Activated CD4-positive, alpha-beta T cell treated with anti-CD3 and anti-CD28 coated beads for 48 hours (primary cell): ENCODE measurements at places on chromosomes 11 and 22.

DNA sequence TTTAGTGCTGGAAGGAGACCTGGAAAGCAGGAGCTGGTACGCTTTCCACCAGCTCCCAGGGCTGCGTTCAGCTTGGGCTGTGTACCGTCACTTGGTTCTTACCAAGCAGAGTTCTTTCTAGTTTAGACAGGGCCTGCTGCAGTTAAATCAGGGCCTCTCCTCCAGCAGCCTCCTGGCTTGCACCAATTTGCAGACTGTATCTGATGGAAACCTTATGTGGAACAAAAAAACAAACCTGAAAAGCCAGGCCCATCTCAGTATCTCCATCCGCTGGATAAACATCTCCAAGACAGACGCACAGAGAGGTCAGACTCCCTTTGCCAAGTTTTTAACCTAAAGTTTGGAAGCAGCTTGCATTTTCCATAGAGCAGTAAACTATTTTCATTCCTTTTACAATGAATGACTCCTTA is 288.6 kb upstream of the SORL1-AS1 start:
- no peak for DNase-seq

GRCh38 chr11:59173080-59173963 is 1.4 kb downstream of the DTX4 start:
- DNase-seq, result peak; percentile 12

- DNase-seq, result no peak
These were observed 6.0 kb downstream of the IZUMO1R start for GRCh38 chr11:94310191-94310875.

GRCh38 chr11:27649800-27650199 is 50.5 kb downstream of the BDNF start:
- DNase-seq, result no peak

- peak; percentile 87 for DNase-seq
These were observed 9.3 kb downstream of the INS start for GRCh38 chr11:2151500-2152257.

DNA sequence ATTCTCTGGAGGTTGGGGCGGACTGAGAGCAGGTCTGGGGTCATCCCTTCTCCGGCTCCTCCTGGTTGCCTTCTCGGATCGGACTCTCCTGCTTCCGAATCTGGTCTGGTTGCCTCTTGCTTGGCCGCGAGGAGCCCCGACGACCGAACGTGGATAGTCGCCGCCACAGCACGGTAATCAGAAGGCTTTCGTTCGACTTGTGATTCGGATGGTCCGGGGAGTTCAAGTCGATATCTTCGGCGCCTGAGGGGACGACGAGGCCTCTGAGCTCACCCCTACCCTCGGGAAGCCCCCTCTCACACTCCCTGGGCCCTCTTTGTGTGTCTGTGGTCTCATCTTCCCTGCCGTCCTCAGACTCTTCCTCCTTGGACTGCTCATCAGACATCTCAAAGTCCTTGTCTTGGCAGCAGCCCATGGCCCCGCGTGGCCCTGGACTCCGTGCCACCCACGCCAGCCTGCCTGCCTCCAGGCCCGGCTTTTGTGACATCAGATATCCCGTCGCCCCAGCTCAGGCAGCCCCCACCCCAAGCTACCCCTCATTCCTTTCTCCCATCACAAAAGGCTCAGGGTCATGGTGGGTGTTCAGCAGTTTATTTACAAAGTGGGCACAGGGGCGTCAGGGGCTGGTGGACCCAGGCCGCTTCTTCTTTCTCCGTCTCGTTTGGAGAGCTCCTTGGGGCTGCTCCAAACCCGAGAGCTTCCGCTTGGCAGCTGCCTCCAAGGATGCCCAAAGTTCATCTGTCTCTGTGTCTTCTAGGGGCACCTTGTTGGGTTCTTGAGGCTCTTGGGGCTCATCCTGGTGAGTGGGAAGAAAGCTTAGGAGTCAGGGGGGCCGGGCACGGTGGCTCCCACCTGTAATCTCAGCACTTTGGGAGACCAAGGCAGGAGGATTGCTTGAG is at the start of gene TEX54:
TEX54 (minus strand) TSS at position 506 of the 899 bp plus-strand sequence.
- DNase-seq, result peak; percentile 25

DNA sequence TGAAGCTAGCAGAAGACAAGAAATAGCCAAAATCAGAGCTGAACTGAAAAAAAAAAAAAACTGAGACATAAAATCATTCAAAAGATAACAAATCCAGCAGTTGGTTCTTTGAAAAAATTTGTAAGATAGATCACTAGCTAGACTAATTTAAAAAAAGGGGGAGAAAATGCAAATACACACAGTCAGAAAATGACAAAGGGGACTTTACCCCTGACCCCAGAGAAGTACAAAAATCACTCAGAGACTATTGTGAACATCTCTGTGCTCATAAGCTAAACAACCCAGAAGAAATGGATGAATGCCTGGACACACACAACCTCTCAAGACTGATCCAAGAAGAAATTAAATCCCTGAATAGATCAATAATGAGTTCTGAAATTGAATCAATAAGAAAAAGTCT is 914.3 kb upstream of the API5 start:
- DNase-seq, result no peak

- no peak for DNase-seq
These were observed 6.5 kb upstream of the IL10RA start for GRCh38 chr11:117979481-117980211.

DNA sequence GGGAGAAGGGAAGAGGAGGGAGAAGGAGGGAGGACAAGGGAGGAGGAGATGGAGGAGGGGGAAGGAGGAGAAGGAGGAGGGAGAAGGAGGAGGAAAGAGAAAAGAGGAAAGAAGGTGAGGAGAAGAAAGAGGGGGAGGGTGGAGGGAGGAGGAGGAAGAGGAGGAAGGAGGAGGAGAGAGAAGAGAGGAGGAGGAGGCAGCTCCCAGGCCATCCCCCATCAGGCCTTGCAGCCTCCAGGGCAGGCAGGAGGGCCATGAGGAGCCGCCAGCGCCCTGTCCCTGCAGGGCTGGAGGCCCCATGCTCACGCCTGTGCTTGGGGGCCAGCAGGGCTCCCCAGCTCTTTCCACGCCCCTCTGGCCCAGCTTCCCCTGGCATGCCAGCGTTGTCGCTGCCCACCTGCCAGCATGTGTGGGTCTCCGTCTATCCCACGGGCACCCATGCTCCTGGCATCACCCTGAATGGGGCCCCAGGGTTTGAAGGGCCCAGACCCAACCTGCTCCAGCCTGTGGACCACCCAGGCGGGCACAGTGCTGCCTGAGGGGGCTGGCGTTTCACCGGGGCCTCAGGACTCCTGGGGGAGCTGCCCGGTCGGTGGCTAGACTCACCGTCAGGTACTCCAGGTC is 5.2 kb downstream of the TSPAN32 start:
- DNase-seq, result peak; percentile 1

DNA sequence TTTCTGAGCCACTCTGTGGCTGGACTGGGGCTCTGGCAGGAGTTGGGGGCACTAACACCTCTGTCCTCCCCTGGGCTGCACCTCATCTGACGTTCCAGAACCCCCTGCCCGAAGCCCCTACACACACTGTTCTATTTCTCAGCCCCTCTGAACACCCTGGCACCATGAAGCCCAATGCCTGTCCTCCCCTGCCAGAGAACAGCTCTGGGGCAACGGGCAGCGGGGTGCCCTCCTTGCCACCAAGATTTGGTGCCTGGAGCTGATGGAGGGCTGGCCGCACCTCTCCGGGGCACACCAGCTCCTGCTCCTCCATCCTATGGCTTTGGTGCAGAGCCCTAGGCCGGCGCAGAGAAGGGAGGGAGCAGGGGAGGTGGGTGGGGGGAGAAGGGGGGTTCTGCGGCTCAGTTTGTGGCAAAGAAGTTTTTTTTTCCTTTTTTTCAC is 16.3 kb downstream of the DUSP8 start:
- DNase-seq, result no peak

DNA sequence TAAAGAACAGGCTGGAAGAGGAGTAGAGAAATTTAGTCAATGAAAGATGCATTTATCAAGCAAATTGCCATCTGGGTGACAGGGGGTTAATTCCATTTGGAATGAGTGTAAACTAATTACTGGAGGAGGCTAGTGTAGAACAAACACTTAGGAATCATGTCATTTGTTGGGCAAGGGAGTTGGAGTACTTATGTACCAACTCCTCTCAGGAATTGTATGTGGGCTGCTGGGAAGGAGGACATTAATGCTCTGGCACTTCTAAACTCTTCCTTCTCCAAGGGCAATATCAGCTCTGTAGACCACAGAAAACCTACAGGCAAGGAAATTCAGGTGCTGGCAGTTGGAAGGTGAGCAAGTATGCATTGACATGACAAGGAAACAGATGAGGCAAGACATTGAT is 141.0 kb downstream of the MSANTD4 start:
- no peak for DNase-seq

DNA sequence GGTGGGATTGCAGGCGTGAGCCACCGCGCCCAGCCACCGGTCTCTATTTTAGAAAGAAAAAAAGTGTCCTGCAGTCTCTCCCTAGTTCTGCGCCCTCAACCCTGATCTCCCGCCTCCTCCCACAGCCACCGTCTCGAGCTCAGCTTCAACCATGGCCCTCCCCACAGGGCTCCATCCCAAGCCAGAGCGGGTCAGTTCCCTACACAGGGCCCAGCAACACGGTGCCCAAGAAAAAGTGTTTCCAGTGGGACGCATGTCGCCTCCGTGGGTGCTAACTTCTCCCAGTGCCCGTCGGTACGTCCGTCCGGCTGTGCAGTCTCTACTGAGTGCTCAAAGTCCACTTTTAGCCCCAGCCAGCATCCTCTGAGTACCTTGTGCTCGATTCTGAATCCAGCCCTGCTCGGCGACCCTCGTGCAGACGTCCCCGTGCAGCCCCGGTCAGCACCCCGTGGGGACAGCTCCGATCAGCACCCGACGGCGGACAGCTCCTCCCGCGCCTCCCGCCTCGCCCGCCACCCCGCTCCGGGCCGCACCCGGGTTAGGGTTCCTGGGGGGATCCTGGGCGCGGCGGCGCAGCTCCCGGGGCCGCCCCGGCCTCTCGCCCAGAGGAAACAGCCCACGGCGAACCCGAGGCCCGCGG is 657 bp upstream of the MAPK8IP2 start:
- peak; percentile 69 for DNase-seq

DNA sequence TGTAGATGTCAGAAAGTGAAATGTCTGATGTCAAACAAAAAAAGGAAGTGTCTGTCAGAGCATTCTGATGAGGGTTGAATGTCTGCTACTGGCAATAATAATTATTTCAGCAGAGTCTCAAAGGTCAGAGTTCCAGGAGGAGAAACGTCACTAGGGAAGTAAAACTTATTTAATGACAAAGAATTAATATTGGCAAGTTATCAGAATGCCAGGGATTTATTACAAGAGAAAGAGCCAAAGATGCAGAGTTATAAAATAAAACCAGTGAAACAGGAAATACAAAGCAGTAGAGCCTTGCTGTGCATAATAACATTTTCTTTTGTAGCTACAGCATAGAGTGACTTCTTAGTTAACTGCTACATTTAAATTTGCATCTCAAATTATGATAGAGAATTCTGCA is 504.0 kb upstream of the LRRC4C start:
- no peak for DNase-seq

DNA sequence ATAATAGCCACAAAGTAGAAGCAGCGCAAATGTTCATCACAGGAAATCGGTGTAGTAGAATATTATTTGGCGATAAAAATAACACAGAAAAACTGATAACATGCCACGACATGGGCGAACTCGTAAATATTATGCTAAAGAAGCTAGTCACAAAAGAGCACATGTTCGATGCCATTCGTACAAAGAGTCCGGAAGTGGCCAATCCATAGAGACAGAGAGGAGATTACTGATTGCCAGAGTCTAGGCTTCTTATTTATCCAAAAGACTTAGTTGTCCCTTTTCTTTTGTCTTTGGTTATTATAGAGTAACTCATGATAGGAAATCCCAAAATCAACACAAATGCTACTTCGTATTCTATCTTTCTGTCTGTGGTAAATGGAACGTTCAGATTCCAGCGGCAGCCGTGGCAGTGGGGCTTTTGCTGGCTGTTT is 56.5 kb downstream of the MED15 start:
- no peak for DNase-seq

DNA sequence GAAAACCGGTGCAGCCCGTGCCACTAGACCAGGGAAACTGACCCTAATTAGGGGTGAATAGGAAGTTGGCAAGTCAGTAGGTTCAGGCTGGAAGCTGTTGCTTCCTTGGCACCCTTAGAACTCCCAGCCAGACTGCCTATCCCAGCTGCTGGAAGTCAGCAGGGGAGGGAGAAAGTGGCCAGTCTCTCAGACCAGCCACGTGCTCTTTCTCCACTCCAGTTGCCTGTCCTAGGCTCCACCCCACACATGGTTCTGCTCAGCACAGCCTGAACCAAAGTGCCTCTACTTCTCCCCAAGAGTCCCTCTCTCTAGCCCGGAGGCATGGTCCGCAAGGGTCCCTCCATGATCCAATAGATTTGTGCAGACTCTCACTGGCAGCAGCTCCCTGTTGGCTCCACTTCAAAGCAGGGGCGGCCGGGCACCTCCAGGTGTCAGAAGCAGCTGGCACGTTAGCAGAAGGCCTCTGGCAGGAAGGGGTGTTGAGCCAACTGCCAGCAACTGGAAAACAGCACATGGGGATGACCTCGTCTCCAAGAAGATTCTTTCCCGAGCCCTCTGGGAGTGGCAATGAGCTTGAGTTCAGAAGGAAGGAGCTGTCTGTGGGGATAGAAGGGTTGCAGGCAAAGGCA is 27.7 kb downstream of the ARFGAP2 start:
- no peak for DNase-seq

- no peak for DNase-seq
These were observed 18.6 kb downstream of the GLB1L2 start for GRCh38 chr11:134350381-134350780.

- DNase-seq, result no peak
These were observed 62.1 kb downstream of the ADAMTS15 start for GRCh38 chr11:130510407-130511006.

DNA sequence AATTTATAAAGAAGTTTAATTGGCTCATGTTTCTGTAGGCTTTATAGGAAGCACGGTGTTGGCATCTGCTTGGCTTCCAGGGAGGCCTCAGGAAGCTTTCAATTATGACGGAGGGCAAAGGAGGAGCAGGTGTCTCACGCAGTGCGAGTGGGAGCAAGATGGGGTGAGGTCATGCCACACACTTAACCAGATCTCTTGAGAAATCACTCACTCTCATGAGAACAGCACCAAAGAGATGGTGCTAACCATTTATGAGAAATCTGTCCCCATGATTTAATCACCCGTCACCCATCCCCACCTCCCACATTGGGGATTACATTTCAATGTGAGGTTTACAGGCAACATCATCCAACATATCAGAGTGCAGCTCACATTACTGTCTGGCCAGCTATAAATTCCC is 103.5 kb downstream of the ARHGAP8 start:
- DNase-seq, result peak; percentile 29

- no peak for DNase-seq
These were observed 92.6 kb downstream of the SWAP70 start for GRCh38 chr11:9756461-9756860.

DNA sequence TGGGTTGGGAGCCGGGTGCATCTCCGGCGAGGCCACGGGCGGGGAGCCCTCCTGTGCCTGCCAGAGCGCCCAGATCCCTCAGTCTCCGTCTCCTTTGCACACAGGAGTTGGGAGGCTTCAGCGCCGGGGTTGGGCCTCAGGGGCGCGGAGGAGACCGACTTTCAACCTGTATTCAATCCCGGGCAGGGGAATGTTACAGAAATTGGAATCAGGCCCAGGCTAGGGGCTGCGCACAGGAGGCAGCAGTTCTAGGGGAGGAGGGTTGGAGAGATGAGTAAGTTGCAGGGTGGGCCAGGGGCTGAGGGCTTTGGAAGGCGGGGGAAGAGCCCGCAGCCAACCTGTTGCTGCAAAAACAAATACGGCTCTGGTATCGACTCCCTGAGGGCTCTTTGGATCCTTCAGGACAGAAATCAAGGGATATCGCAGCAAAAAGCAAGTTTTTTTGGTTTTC is 640 bp upstream of the KCNA4 start:
- no peak for DNase-seq

GRCh38 chr11:116366980-116367645 is 405.7 kb downstream of the BUD13 start:
- DNase-seq, result no peak
